CD4-positive, alpha-beta T cell treated with Interleukin-17A for 1 hour (primary cell): ENCODE measurements at places on chromosomes 5 and 9.

- no peak for DNase-seq
Observed at GRCh38 chr5:157509587-157509986, 49.6 kb downstream of the NIPAL4 start.

GRCh38 chr5:153824909-153825308, 213.8 kb downstream of the FAM114A2 start:
- DNase-seq = no peak

GRCh38 chr9:26157411-26157810, 479.2 kb upstream of the TUSC1 start:
- no peak for DNase-seq

DNA sequence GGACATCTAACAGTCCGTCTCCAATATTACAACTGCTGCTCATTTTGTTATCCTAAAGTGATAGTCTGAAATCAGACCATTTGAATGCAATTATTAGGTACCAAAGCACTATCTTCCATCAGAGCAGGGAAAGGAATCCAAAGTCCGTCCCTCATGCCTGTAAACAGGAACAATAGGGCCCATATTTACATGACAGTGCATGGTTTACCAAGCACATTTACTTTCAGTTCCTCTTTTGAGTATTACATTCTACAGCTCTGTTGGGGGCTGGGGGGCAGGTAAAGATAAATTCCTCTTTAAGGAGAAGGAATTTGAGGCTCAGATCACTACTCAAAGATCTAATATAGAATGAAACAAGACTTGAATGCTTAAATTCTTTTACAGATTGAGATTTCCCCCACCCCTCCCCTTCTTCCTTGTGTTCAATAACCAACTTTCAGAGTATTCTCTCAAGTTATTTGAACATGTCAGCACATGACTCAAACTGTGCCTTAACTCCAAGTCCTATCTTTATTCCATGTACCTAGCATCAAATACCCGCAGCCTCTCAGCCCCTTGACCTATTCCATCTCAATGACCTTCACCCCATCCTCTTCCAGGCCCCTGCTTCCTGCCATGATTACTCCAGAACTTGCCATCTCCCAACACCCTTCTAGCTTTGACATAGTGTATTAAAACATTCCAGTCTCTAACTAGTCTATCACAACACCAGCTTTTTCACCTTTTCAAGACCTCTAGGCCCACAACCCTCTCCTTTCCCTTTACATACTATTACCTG, 71.0 kb downstream of the BRINP1 start:
- DNase-seq = no peak

DNA sequence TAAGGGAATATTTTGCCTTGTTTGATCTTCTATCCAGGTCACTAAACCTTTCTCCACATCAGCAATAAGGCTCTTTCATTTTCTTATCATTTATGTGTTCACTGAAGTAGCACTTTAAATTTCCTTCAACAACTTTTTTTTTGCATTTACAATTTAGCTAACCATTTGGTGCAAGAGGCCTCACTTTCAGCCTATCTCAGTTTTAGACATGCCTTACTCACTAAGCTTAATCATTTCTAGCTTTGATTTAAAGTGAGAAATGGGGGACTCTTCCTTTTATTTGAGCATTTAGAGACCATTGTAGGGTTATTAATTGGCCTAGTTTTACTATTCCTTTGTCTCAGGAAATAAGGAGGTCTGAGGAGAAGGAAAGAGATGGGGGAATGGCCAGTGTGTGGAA, 250.5 kb downstream of the AUH start:
- DNase-seq = no peak

DNA sequence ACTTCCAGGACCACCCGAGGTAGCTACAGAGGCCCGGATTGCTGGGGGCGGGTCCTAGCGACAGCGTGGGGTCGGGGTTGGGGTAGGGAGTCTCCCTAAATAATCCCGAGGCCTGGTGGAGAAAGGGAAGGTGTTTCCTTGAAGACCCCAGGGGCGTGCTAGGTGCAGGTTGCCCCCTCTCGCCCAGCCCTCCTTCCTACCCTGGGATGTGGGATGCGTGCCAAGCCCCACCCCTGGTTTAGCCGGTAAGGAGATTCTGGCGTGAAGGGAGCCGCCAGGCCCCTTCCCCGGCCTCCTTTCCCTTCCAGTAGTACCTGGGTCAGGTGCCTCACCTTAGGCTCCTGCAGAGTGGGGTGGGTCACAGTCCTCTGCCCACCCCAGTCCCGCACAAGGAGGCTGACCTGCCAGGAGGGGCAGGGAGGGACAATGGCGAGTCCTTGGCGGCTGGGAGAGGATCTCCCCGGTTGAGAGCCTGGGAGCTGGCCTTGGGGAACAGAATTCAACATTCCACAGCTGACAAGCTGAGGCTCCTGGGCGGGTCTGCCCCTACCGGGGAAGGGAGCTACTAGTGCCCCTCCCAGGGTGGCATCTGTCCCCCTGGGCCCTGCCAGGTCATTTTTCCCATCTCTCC, 674 bp downstream of the TSPAN17 start:
- DNase-seq = no peak

GRCh38 chr5:40916226-40916625, 6.9 kb downstream of the C7 start:
- no peak for DNase-seq

DNA sequence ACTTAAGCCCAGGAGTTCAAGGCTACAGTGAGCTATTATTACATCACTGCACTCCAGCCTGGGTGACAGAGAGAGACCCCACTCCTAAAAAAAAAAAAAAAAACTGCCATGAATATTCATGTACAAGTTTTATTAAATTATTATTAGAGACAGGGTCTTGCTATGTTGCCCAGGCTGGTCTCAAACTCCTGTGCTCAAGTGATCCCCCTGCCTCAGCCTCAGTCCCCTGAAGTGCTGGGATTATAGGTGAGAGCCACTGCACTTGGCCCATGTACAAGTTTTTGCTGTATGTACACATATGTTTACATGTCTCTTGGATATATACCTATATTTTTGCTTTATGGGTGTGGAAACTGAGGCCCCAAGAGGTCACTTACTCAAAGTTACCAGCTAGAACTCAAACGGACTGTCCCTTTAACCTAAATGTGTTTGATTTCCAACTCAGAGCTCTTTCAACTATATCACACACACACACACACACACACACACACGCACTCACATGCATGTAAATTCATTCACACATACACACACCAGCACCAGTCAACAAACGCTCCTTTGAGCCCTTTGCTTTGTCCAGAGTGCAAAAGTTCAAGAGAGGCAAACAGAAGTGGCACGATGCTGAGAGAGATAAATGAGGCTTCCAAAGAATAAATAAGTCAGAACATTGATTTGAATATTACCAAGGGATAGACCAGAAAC, 42.3 kb upstream of the STRBP start:
- DNase-seq = no peak

DNA sequence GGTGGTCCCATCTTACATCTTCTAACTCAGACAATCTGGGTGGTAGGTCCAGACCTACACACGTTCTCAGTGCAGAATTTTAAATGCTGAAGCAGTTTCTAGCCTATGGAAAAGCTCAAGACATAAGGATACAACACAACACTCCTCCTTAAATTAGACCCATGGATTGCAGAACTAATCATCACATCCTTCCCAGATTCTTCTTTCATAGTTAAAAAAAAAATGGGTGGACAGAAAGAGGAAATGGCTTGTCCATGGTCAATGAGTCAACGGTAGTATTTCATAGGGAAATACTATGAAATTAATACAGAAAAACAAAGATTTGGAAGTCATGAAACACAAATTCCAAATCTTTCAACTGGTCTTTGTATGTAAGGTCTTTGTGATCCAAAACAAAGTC, 106.9 kb downstream of the PAPPA start:
- DNase-seq = no peak

DNA sequence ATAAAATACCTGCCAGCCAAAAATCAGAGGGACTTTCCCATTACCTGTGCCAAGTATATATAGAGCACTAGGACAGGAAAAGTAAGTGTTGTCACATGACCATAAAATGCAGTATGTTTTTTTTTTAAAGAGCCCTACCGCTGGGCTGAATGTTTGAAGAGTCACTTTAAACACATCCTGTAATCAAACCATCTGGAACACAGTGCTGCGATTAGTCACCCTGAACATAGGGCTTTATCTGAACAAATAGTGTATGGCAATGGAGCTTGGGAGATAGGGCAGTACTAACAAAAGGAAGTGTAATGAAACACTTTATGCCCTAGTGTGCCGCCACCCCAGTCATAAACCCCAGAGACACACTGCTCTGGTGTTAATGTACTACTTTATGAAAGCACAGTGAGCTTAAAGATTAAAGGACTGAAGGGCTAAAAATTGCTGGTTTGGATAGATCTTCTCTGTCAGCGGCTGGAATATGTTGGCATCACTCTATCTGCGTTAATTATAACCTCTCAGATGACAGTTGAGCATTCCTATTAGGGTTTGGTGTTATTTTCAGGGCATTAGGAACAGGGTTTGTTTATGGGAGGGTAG, 90.4 kb downstream of the ZNF608 start:
- no peak for DNase-seq
